ENCODE measurements at places on chromosomes 7 and 10.

DNA sequence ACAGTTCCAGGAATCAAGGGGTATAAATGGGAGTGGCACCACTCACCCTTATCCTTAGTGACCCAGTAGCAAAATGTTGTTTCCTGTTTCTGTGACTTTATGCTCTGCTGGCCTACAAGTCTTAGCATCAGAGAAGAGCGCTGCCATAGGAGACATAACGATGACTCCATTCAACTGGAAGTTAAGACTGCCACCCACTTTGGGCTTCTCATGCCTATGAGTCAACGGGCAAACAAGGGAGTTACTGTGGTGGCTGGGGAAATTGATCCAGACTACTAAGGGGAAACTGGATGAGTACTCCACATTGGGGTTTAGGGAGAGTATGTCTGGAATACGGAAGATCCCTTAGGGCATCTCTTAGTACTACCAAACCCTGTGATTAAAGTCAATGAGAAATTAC lies 40.6 kb upstream of the PIK3CG start:
- no peak for DNase-seq

GRCh38 chr10:128498746-128499145 lies 372.5 kb upstream of the MKI67 start:
- no peak for DNase-seq

GRCh38 chr7:101099969-101100781 lies 14.9 kb downstream of the TRIM56 start:
- DNase-seq = no peak

DNA sequence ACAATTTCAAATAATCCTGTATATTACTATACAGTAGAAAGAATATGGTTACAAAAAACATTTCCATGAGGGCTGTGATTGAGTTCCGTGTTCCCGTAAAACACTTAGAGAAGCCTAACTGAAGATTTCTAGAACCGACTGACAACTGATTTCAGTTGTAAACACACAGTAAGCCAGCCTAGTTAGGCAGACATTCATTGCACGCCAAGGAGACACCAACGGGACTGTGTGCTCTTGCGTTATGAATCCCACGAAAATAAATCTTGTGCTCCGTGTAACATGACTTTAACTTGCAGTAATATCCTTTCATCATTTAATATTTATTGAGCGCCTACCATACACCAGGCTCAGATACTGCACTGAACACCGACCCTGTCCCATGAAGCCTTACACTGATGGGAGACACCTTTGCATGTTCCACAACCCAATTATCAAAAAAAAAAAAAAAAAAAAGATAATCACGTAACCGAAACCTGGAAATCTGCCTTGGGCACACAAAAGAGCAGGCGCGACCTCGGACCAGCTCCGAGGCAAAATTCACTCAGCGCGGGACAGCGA lies 420 bp upstream of the KLHL7 start:
- no peak for DNase-seq

- DNase-seq = no peak
Measured at GRCh38 chr10:44977287-44978212, 1.1 kb downstream of the DEPP1 start.

GRCh38 chr10:22017283-22018020 lies 13.9 kb upstream of the DNAJC1 start:
- DNase-seq = no peak

GRCh38 chr7:26653430-26654399 lies 210.7 kb downstream of the SKAP2 start:
- DNase-seq = no peak

DNA sequence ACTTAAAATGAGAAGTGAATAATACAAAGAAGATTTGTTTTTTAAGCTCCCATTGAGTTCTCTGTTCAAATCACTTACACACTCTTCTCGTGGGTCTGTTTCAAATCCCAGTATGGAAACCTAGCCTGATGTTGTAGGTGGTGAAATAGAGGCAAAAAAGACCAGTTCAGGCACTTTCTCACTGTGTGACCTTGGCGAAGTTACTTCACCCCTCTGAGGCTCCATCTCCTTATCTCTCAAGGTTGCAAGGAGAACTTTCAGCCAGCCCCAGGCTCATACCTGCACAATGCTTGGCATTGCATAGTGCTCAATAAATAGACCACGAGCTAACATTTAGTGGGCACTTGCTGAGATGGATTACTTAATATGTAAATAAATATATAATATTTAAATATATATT lies 90.1 kb downstream of the PRLHR start:
- DNase-seq = no peak

DNA sequence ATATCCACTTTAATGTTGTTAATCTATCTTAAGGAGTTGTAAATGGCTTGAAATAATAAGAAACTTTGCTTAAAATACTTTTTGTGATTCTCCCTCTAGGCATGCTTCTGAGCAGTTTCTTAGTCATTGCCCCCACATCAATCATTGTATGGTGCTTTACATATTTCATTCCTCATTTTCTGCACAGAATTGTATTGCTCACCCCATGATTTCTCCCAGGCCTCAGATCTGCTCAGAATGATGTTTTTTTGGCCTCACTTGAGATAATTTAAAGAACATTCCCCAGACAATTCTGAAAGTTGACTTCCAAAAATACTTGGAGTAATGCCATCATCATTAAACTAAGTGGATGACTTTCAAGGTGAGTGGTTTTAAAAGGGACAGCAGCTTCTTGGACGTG lies 82.1 kb upstream of the PRPS1L1 start:
- no peak for DNase-seq

- DNase-seq = no peak
Measured at GRCh38 chr10:119803264-119803663, 69.4 kb downstream of the MCMBP start.

GRCh38 chr7:131139462-131139861 lies 188.2 kb upstream of the MKLN1 start:
- no peak for DNase-seq

GRCh38 chr10:69643779-69644657 lies 14.0 kb downstream of the FAM241B start:
- no peak for DNase-seq

DNA sequence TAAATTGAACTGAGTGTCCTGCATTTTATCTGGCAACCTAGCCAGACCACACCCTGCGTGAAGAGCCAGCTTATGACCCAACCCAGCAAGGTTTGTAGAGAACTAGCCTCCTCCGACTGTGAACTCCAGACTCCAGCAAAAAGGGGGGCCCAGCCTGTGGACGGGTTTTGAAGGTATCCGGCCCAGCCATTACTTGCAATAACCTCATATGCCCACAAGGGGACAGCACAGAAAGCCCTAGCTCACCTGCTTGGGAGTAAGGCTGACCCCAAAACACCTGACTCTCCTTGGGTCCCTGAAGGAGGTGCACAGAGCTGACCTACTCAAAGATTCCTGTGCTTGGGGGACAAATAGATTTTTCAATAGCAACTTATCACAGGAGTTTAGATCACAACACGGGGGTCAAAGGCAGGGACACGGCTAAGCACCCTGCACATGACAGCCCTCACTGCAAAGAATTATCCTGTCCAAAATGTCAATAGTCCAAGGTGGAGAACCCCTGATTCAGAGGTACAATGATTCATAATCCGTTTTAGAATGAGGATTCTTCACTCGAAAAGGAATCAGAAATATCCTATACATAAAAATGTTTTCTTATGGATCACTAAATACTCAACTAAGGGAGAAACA lies 4.6 kb downstream of the TRPV6 start:
- DNase-seq = peak; percentile 52

DNA sequence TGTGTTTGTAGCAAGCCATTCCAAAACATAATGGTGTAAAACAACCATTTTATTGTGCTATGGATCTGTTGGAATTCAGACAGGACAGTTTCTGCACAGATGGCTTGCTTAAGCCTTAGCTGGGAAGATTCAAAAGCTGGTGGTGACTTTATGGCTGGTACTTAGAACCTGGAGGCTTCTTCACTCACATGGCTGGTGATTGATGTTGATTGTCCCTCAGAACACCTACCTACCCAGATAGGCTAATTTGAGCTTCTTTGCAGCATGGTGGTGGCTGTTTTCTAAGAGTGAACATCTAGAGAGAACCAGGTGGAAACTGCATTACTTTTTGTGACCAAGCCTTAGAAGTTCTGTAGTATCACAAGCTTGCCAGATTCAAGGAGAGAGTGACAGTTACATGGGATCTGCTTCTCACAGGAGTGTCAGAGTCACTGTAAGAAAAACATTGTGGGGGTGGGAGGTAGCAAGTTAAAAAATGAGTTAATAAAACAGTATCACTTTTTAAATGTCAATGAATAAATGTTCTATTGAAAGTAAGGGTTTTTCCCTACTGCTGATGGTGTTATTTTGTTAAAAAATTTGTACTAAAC lies 7.1 kb downstream of the R3HCC1L start:
- no peak for DNase-seq

DNA sequence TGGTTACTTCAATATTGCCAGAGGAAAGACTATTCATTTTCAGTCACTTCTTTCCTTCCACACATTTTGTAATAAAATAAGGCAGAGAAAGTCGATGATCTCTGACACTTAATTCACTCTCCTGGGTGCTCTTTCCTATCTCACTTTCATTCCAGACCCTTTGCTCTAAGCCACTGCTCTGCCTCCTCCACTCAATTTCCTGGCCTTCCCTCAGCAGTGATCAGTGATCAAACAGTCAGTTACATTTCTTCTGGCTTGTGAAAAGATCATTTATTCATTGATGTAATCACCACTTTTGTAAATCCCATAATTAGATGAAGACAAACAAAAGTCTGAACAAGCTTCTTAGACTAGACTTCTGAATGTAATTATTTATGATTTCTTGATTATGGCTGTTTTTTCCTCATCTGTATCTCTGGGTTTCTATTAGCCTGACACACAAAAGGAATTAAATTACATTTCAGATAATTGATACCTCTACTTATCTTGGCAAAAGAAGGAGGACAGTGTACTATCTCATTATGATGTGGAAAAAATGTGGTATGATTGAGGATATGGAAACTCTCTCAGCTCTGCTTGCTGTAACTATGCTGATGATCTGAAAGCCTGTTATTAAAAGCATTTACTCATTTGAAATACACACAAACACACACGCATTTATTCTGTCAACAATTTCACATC lies 1102.3 kb downstream of the GRM8 start:
- no peak for DNase-seq

GRCh38 chr7:22895140-22895827 lies 72.6 kb upstream of the TOMM7 start:
- DNase-seq = no peak

DNA sequence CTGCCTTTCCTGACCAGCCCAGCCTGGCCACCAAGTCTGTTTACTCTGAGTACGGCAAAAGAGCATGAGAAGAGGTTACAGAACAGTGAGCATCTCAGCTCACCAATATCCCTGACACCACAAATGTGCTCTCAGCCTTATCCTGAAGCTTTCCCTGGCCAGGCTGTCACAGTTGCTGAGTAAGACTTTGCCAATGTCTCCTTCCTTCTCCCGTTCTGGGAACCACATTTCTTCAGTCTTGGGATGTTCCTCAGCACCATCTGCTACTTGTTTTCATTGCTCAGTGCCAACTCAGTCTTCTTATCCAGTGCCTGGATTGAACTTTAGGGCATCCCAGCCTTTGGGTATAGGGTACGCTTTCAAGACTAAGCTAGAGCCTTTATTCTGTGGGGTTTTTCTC lies 7.1 kb upstream of the KCNIP2 start:
- no peak for DNase-seq

DNA sequence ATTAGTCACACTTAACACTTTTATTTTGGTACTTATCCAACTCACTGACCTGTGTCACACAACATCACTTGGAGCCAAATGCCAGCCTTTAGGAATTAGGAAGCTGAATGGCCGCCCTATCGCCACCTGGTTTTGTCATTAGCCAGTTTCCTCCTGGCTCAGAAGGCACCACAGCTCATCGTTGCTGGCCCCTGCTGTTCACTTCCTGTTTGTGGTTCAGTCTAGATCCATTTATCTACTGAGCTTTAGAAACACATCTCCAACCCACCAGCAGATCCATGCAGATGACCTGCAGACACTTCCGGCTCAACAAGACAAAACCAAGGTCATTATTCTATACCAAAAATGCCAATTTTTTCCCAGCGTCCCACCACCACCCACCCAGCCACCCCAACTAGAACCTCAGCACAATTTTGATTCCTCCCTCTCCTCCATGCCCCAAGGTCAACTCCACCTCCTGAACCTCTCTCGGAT lies 193.5 kb upstream of the NEBL start:
- DNase-seq = no peak

DNA sequence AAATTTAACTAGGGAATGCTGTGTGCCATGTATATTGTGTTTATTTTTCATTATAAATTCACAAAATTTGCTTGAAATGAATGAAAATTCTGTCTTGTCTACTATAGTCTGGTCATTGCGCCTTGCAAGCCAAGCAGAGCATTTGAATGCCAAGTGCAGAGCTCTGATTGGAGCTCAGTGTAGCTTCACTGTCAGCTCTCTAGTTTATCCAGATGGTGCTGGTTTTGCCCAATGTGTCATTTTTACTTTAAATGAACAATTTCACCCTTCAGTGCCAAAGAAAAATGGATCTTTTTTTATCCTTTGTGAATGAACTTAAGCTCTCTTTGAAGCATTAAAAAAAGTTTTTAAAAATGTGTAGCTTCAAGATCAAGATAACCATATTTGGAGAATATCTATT lies 225.6 kb upstream of the CACNA2D1 start:
- no peak for DNase-seq

GRCh38 chr7:69643708-69644445 lies 45.6 kb downstream of the AUTS2 start:
- DNase-seq = no peak

- DNase-seq = no peak
Measured at GRCh38 chr10:7475046-7475911, 64.4 kb upstream of the SFMBT2 start.

GRCh38 chr7:101442426-101443070 lies 79.9 kb downstream of the COL26A1 start:
- DNase-seq = peak; percentile 64

DNA sequence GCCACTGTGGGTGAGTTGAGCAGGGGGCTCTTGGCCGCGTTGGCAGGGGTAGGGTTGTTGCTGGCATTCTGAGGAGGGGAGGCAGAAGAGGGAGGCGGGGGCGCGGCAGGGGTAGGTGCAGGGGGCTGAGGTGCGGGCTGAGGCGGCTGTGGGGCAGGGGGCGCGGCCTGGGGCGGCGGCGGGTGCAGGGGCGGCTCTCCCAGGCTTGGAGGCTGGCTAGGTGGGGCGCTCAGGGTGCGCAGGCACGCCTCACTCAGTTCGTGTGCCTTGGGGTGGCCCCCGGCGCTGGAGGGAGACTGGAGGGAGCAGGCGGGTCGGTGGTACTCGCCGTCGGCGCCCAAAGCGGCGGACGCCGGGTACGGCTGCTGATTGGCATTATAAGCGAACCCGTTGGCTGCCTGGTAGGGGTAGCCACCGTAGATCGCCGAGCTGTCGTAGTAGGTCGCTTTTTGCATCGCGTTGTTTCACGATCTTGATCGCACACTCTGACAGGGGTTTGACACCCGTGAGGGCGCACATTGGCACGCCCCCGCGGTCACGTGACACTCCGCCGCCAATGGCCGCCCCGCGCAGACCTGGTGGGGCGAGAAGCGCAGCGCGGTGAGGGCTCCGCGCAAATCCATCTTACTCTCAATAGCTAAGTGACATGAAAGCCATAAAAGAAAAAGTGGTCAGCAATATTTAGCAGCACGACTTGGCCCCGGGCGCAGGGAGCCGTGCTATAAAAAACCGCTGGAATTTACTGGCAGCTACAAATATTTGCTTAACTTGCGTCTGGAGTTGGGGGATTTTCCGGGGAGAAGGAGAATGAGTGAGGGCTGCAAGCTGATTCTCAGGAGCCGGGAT lies 7.9 kb upstream of the HOXA2 start:
- no peak for DNase-seq

Data from Jurkat, Clone E6-1 (cell line).